ENCODE measurements at places on chromosomes 7 and 10.

DNA sequence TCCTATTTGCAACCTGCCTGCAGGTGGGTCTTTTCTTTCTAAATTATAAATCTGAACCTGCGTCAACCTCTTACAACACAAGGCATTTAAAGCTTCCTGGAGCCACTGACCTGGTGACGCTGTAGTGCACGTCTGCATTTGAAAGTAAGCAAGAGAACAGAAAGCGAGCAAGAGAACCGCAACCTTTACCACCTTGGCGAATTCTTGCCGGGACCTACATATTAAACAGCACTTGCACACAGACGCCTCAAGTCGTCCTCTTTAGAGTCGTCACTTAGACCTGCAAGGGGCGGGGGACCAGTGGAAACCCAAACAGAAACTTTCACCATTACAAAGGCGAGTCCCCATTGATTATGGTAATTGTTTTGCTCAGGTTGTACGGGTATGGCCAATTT is 9.5 kb downstream of the GLI3 start:
- DNase-seq = no peak

DNA sequence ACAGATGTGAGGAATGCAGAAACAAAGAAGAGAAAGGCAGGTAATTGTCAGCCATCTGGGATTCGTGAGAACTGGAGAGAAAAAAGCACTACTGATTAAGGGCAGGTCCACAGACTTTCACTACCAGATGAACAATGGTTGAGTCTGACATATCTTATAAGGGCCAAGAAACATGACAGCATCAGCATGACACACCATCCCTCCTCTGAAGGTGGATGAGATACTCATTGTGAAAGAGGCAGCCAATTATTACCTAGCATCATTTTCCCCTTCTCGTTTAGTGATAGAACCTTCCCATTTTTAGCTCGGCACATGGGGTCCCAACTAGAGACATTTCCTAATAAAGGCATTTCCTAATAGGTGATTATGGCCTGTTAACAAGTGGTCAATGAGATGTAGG is 19.2 kb upstream of the MET start:
- no peak for DNase-seq

DNA sequence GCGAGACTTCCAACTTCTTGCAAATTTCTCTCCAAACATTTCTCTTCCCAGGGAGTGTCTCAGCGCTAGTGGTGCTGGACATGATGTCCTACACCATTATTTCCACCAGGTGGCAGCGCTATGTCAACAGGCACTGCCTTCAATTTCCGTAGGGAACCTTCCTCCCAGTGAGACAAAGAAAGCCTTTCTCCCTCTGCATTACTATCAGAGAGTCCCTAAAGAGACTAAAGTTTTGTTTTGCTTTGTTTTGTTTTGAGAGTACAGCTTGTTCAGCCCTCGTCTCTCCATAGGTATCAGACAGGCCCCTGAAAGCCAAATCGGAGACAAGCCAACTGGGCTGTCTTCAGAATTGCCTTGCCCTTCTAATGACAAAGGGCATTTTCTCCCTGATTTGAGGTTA is 44.2 kb upstream of the GGCT start:
- DNase-seq = peak; percentile 40

GRCh38 chr10:106499448-106499847 is 665.1 kb downstream of the SORCS1 start:
- DNase-seq = no peak

- no peak for DNase-seq
These were observed 22.6 kb downstream of the SLIT1 start for GRCh38 chr10:97163181-97163580.

- no peak for DNase-seq
These were observed 64.8 kb upstream of the NUPR2 start for GRCh38 chr7:56181010-56181409.

GRCh38 chr7:34385384-34385783 is 272.6 kb upstream of the NPSR1 start:
- DNase-seq = no peak

DNA sequence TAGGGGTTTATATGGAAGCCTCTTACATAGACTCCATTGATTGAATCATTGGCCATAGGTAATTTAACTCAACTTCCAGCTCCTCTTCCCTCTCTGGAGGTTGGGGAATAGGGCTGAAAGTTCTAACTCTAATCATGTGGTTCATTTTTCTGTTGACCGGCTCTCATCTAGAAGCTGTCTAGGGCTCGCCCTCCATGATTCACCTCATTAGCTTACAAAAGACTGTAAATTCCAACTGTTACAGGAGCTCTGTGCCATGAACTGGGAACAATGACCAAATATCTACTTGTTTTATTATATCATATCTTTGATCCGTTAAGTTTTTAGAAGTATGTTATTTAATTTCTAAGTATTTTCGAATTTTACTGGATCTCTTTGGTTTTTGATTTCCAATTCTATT is 263.0 kb downstream of the TCF7L2 start:
- DNase-seq = no peak

DNA sequence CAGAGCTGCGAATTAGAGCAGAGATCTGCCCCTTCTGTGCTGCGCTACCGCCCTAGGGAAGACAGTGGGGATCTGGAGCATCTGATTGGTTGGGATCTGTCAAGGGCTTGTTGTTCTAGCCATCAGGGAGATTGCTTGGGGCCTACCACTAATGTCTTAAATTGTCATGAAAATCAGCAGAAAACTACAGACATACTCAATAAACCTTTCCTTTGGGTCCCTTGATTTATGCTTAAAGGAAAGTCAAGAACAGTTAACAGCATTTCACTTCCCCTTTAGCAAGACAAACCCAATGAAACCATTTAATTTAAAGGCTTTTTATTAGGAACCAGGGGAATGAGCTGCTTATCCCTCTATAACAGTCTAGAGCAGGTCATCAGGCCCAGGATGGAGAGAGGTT is 10.0 kb downstream of the SLC25A28 start:
- no peak for DNase-seq

DNA sequence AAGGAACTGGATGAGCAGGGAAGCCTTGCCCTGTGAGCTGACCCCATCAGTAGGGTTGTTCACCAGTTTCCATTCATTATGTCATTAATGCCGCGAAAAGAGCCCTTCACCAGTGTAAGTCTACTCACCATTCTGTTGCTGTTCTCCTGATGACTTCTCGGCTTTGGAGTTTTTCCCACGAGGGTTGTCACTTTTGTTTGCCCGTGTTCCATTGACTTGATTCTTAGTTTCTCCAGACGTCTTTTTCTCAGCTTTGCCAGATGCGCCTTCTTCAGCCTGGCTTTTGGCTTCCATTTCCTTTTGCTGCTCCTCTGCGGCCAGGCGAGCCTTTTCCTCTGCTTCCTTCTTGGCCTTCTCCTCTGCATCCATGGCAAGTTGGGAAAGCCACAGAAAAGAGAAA is 128.8 kb downstream of the PPP1R17 start:
- no peak for DNase-seq

DNA sequence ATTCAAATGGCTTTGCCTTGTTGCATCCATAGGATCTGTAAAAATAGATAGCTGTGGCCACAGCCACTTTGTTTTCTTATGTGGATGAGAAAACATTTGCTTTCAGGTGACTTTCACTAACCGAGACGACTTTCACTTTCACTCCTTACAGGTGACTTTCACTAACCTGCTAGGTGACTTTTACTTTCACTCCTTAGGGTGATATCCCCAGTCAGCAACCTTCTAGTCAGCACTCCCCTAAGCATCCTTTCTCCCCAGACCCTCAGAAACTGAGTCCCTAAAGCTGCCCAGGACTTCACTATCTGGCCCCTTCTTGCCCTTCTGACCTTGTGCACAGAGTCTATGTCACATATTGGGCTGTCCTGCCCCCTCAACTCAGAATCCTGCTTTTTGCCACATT is 177.5 kb downstream of the RELN start:
- peak; percentile 25 for DNase-seq

- no peak for DNase-seq
These were observed 25.8 kb downstream of the TACC2 start for GRCh38 chr10:122014652-122015248.

- no peak for DNase-seq
These were observed 5.4 kb downstream of the FAM171A1 start for GRCh38 chr10:15365692-15366091.

GRCh38 chr7:27303026-27303425 is 60.4 kb downstream of the EVX1 start:
- DNase-seq = no peak

- no peak for DNase-seq
These were observed 69.8 kb upstream of the KCTD7 start for GRCh38 chr7:66558660-66559465.

GRCh38 chr7:95662987-95663386 is 66.7 kb upstream of the PDK4 start:
- no peak for DNase-seq

All from CD4-positive, alpha-beta T cell treated with Interleukin-12 subunit alpha and Interleukin-12 subunit beta, for 1 hour (primary cell).